Aortic smooth muscle cell (primary cell): ENCODE measurements at places on chromosomes 2 and 18. TPM values are rescaled to one million over a fixed set of nuclear protein-coding genes. Genes with fewer than 3 reads are reported as not detected.

Gene RFTN2
- 19.7 and 25.6 TPM in 2 replicates for total RNA-seq

Gene C2orf72
- total RNA-seq, result 0.25 and 0.26 TPM in 2 replicates

Gene CHST10
- total RNA-seq, result 4.5 and 7.4 TPM in 2 replicates

Gene ARHGEF33
- total RNA-seq, result 0.37 and 0.40 TPM in 2 replicates

Gene GBX2
- total RNA-seq, result not detected in 2 replicates

Gene STARD6
- 0.44 and 0.53 TPM in 2 replicates for total RNA-seq

Gene TMEM178A
- total RNA-seq, result 1.5 and 1.7 TPM in 2 replicates

Gene LCT
- not detected in 2 replicates for total RNA-seq

Gene GPR17
- total RNA-seq, result not detected in 2 replicates

Gene NIFK
- 30.9 and 33.6 TPM in 2 replicates for total RNA-seq

Gene PER2
- 4.1 and 5.0 TPM in 2 replicates for total RNA-seq

Gene IGFBP5
- 139 and 270 TPM in 2 replicates for total RNA-seq

Gene CTAGE1
- total RNA-seq, result 0.12 TPM in 1 of 2 replicates, not detected in the other

Gene MAP2
- 7.1 and 23.7 TPM in 2 replicates for total RNA-seq

Gene CXXC1
- total RNA-seq, result 31.4 and 34.5 TPM in 2 replicates

Gene VWA3B
- total RNA-seq, result not detected in 2 replicates

Gene NAT8
- not detected in 2 replicates for total RNA-seq

Gene HOXD8
- 0.06 TPM in 1 of 2 replicates, not detected in the other for total RNA-seq

Gene REG3G
- total RNA-seq, result not detected in 2 replicates

Gene CNTNAP5
- total RNA-seq, result not detected in 2 replicates

Gene CFAP221
- 0.26 and 0.37 TPM in 2 replicates for total RNA-seq

Gene SETBP1
- total RNA-seq, result 2.6 and 3.7 TPM in 2 replicates

Gene RBM43
- 5.9 and 8.0 TPM in 2 replicates for total RNA-seq

Gene ATP8B1
- total RNA-seq, result 124 and 210 TPM in 2 replicates

Gene GPR35
- total RNA-seq, result 0.19 and 0.26 TPM in 2 replicates

Gene MATN3
- total RNA-seq, result 0.26 and 0.44 TPM in 2 replicates

Gene SPHKAP
- total RNA-seq, result 0.19 and 1.6 TPM in 2 replicates
